ENCODE measurements at places on chromosomes 7 and 10.

- no peak for DNase-seq
These were observed 335.3 kb downstream of the GLRX3 start for GRCh38 chr10:130471486-130471885.

DNA sequence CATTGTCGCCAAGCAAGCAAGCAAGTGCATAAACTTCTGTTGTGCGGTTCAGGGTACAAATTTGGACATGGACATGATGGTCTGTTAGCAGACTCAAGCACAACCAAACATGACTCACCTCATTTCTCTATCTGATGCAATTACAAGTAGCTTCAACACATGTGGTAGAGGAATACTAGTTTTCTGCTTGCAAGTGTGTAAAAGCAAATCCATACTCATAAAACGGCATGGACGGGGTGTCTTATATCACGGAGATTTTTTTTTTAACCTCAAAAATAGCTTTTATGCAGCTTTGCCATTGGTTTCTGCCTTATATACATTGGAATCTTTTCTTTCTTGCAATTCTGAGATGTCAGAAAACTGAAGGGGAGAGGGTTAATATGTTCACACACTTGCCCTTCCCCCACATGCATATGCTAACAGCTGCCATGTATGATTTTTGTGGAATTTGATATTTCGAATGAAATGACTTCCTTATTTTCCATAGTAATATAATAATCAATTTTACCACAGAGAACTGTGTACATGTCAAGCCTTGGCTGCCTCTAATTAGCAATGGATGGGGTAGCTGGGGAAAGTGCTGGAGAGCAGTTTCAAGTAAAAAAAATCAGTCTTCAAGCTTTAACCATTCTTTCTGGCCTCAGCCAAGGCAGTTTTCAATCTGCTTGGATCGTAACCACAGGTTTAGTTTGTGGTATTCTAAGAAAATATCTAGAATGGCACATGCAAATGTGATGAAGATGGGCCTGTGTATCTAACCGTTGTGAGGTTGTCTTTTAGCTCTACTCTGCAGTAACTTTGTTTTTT is 106.0 kb upstream of the PDCD4 start:
- peak; percentile 21 for DNase-seq

DNA sequence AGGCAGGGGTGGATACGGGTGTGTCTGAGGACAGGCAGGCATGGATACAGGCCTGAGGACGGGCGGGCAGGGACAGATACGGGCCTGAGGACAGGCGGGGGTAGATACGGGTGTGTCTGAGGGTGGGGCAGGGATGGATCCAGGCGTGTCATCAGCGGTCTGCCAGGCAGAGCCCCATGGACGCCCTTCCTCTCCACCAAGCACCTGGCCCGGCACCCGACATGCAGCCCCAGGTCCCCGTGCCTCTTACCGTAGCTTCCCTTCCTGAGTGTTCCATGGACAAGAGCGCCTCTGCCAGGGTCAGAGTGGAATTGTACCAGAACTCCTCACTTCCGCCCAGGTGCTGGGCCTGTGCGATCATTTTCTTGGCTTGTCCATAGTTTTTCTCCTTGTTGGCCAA is 74.6 kb upstream of the NKX6-2 start:
- no peak for DNase-seq

- DNase-seq = peak; percentile 61
These were observed 53.5 kb upstream of the SVIL start for GRCh38 chr10:29688230-29688661.

DNA sequence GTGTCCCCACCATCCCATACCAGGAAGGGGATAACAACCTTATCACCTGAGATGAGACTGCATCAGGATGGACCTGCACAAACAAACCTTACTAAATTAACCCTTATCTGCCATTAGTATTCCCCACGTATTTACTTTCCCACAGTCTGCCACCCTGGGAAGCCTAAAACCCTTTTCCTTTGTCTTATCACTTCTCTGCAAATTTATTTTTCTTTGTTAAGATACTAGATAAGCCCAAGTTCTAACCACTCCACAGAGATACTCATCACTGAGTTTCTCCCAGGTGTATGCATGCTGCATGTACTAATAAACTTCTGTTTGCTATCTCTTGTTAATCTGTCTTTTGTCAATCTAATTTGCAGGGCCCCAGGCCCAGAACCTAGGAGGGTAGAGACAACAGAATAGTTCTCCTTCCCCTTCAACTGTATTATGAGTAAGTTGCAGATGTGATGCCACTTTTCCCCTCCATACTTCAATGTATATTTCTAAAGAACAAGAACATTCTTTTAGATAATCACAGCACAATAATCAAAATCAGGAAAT is 66.0 kb downstream of the ELMO1 start:
- no peak for DNase-seq

DNA sequence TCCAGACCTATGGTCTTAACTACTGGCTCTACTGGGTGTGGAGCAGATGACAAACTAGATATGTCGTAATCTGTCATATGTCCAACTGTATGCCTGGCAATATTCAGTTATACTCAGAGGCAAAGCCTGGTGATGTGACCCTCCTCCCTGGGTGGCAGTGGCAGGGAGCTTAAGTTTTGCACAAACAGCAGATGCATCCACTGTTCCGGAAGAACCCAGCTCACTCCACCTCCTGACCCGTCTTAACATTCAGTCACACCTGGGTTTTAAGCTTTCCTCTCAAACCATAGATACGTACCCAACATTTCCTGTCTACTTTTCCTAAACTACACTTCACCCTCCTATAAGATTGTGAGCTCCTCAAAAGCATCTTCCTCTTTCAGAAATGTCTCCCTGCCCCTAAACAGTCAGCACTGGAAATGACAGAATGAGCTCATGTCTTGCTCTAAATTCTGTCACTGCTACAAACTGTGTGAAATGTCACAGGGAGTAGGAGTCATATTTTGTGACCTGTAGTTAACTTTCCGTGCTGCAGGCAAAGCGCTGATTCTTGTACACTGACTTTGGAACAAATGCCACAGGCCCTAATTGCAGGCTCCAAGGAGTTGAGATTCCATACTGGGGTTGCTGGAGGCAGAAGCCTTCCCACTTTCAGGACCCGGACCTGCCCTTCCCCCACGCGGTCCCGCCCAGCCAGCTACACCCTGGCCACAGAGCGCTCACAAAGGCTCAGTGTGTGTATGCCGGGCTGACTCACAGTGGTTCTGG is 23.9 kb downstream of the SCD start:
- no peak for DNase-seq

- no peak for DNase-seq
These were observed 158.4 kb upstream of the PDE1C start for GRCh38 chr7:32228601-32229000.

DNA sequence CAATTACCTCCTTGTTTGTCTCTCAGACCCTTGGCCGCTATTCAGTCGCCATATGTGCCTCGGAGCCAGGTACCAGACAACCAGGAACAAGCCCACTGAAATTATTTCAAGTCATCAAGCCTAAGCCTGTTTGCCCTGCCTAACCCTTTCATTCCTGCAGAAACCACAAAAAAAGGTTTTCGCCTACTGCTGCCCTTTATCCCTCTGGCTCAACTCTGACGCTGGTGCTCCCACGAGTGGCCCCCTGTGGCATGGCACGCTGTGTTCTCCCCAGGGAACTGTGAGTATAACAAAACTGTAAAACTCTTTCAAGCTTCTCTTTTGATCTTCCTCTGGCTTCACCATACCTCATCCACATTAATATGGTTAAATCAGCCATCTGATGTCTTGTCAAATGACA is 215.7 kb upstream of the CDC14C start:
- DNase-seq = no peak

DNA sequence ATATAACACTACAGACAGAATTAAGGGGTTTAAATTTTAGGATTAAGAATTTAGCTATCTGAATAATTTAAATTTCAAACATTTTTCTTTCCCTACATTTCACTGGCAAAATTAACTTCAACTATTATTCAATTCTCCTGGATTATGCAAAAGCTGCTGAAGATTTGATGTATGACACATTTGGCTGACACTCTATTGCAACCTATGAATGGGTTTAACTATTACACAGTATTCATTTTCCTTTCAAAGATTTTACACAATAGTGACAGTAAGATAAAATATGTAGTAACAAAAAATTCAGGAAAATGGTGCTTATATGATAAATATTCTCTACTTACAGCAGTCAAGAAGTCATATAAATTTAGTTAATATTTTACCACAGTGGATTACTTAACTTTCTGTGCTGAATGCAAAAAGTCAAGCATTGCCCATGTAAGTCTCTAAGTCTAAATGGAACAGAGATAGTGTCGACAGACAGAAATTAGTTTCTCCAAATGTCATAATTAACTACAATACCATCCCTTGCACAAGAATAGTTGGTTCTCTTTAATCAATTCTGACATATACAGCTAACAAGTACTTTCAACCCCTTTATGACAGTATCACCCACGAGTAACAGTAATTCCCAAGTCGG is 194.1 kb upstream of the FRMD4A start:
- DNase-seq = no peak

DNA sequence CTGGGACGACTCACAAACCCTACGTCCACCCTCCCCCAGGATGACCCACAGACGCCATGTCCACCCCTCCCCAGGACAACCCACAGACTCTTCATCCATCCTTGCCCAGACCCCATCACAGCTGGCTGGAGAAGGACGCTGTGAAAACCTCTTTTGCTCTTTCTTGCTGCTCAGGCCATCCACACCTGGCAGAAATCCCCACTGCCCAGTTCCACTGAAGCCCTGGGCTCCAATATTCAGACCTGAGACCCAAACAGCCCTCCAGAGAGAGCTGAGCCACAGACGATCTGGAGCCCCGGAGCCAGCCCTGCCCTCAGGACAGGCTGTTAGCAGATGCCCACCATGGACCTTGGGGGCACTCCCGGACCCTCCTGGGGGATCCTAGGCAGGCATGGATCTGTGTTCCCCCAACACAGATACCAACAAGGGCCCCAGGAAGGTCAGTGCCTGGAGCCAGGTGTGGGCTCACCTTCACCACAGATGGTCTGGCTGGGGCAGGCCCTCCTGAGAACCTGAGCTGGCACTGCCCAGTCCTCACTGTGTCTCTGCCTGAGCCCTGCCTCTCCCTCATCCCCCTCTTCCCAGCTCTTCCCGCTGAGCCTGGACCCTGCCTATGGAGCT is 226.2 kb downstream of the PTPRN2 start:
- no peak for DNase-seq

GRCh38 chr7:126801733-126802132 is 451.0 kb downstream of the GRM8 start:
- DNase-seq = no peak

DNA sequence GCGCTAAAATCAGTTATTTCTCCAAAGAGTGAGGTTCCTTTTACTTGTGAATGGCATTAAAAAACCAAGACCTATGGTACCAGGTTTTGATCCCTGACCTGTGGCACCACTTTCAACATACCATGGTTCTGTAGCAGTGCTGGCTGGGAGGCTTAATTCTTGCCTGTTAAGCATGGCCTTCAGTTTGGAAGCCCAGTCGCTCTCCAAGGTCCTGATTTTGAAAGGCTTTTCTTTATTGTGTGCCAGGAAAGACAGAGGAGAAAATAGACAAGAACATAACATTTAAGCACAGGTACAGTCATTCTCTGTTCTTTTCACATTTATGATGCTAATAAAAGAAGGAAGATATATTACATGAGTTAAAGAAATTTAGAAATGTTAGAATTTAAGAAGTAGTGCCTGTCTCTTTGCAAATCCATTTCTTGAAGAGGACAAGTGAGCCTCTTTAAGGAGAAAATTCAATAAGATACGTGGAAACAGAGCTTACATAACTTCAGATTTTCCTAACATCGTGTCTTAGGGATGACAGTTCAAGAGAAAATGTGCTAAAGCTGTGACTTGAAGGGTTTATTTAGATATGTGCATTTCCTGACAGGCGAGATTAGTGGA is 357.6 kb downstream of the DPP6 start:
- peak; percentile 28 for DNase-seq

DNA sequence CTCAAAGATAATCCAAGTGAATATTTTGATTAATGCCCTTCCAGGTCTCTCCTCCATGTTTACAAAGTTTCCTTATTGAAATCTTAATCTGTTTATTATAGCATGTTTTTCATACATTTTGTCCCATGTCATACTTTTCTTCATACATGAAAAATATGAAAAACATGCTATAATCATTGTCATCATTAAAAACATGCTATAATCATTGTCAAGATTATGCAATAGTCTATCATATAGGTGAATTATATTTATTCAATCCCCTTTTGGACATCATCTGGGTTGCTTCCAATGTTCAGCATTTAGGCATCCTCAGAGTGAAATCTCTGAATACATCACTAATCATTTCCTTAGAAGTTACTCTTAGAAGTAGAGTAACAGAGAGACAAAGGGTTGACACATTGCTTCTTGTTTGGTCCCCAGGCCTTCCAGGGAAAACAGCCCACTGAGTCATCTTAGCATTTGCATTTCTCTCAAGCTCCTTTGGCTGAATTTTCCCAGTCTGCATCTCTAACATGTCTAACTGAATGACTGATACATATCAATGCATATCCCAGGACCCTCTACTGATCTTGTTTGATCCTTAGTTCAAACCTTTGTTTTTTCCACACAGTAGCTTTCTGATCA is 87.0 kb downstream of the SGMS1 start:
- DNase-seq = no peak

GRCh38 chr10:113354711-113355110 is 198.1 kb upstream of the HABP2 start:
- no peak for DNase-seq

- no peak for DNase-seq
These were observed 61.8 kb upstream of the LRRN3 start for GRCh38 chr7:111029141-111029572.

DNA sequence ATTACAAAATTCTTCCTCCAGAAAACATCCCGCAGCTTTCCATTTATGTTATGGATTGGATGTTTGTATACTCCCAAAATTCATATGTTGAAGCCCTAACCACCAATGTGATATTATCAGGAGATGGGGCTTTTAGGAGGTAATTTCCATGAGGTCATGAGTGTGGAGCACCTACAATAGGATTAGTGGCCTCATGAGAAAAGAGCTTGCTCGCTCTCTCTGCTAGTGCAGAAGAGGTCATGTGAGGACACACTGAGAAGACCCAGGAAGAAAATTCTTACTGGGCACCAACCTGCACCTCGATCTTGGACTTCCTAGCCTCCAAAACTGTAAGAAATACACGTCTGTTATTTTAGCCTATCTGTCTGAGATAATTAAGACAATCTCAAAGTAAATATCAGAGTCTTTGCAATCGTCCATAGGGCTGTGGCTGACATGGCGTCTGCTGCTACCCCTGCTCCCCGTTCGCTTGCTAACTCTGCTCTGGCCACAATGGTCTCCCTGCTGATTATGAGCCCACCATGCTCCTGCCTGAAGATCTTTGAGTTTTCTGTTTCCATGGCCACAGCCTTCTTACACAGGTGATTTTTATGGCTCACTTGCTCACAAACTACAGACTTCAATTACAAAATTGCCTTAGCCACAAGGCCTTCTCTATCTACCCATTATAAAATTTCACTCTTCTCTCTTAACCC is 333.3 kb downstream of the CACNA2D1 start:
- DNase-seq = no peak

- no peak for DNase-seq
These were observed 64.4 kb downstream of the GNAI1 start for GRCh38 chr7:80199051-80199450.

DNA sequence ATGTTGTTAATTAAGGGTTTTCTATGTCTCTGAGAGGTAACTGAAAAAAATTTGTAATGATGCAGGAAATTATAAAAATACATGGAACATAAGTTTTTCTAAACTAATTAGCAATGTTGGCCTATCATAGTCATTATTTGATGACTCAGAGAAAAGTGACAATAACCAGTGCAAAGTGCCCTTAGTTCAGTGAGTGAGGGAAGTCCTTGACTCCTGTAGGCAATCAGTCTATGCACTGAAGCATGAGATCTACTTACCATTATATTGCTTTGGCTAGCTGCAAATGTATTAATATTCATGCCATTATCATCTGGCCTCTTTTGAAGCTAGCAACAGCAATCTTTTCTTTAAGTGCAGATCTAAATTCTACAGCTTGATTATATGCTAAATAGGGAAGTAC is 40.6 kb downstream of the CCDC172 start:
- DNase-seq = peak; percentile 44
